ENCODE measurements at places on chromosomes 6 and 20. TPM values are rescaled to one million over a fixed set of nuclear protein-coding genes. Genes with fewer than 3 reads are reported as not detected.

Gene FAM184A
- 5.9 TPM for total RNA-seq

Gene JAG1
- total RNA-seq = 0.30 TPM

Gene C6orf58
- total RNA-seq = not detected

Gene ANKRD66
- not detected for total RNA-seq

- H3K4me3 ChIP-seq = no peak overlapping the region
- DNase-seq = no peak
- peaks cover 10% of the 10 kb centered on the region for H3K4me1 ChIP-seq
- H3K27me3 ChIP-seq = no peaks in the 10 kb centered on the region
- no peak overlapping the region for H3K27ac ChIP-seq
- peaks cover 16% of the 10 kb centered on the region for H3K36me3 ChIP-seq
These were observed 130.3 kb downstream of the OPRM1 start for GRCh38 chr6:154169193-154169847.

DNA sequence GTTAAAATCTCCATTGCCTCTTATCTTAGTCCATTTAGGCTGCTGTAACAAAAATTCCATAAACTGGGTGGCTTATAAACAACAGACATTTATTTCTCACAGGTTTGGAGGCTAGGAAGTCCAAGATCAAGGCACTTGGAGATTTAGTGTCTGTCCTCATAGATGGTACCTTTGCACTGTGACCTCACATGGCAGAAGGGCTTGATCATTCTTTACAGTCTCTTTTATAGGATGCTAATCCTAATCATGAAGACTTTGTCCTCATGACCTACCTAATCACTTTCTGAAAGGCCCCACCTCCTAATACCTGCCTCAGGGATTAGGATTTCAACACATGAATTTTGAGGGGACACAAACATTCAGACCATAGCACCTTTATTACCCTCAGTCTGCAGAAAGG, 6.6 kb downstream of the GLO1 start:
- DNase-seq = no peak
- H3K4me1 ChIP-seq = peaks cover 47% of the 10 kb centered on the region
- no peaks in the 10 kb centered on the region for H3K27me3 ChIP-seq
- no peak overlapping the region for H3K27ac ChIP-seq
- no peak overlapping the region for H3K4me3 ChIP-seq
- peaks cover 59% of the 10 kb centered on the region for H3K36me3 ChIP-seq

GRCh38 chr6:58198301-58198700, 880.9 kb downstream of the PRIM2 start:
- H3K27me3 ChIP-seq = no peaks in the 10 kb centered on the region
- H3K27ac ChIP-seq = no peak overlapping the region
- no peak overlapping the region for H3K4me3 ChIP-seq
- no peaks in the 10 kb centered on the region for H3K4me1 ChIP-seq

DNA sequence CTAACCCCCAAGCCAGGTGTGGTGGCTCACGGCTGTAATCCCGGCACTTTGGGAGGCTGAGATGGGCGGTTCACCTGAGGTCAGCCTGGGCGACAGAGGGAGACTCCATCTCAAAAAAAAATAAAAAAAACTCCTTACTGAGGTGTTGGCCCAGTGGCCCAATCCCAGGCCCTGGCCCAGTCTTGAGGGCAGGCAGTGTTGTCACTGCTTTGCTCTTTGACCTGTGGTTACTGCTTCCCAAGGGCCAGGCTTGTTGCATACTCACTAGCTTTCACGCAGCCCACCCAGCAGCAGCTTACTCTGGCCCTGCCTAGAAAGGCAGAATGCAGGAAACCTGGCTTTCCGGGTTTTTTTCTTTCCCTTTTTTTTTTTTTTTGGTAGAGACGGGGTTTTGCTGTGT, 13.2 kb downstream of the CNPY3 start:
- no peak overlapping the region for H3K27ac ChIP-seq
- no peak for DNase-seq
- H3K4me1 ChIP-seq = no peaks in the 10 kb centered on the region
- H3K36me3 ChIP-seq = peaks cover 24% of the 10 kb centered on the region

GRCh38 chr20:61115364-61116065, 136.5 kb upstream of the CDH4 start:
- DNase-seq = no peak
- no peak overlapping the region for H3K27ac ChIP-seq
- no peak overlapping the region for H3K4me3 ChIP-seq
- no peaks in the 10 kb centered on the region for H3K4me1 ChIP-seq

DNA sequence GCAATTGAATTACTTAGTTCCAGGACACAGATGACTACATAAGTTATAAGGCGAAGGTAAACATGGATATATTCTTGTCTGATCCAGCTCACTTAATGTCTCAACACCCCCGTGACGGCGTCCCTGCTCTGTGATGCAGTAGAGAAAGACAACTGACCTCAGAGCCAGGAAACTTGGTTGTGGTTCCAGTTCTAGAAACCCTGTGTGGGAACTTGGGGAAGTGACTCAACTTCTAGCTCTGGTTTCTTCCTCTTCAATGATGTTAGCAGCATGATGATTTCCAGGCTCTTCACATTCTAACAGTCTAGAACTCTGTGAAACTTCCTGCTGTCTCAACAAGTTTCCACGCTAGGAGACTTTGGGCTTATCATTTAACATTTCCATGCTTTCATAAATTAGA, 18.4 kb downstream of the LAMA4 start:
- no peak overlapping the region for H3K4me3 ChIP-seq
- peaks cover 24% of the 10 kb centered on the region for H3K4me1 ChIP-seq
- H3K36me3 ChIP-seq = peaks cover 2% of the 10 kb centered on the region

DNA sequence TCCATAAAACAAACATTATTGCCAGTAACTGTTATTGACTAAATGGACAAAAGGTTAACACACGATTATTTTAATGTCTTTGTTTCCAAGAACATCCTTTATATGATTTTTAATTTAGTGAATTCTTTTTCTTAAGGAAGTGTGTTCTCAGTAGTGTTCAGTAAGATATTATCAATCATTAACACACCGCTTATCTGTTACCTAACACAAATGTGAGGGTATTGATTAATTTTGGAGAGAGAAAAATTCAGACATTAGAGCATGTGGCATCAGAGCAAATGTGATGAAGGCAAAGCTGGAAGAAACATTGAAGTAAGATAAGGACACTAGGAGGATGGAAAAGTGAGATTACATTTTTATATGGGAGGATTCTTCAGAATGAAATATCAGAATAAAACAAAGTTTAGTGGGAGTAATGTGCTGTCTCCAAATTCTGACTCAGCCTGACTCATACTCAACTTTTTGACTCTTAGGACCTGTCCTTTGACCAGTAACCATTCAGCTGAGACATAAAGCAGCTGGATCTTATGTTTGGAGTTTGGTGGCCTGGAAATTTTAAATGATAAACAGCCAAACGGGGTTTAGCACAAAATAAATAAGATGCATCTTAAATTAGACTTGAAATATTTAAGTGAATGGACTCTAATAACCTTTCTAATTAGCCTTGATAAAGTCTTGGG, 348.6 kb downstream of the CD109 start:
- no peaks in the 10 kb centered on the region for H3K4me1 ChIP-seq
- no peak overlapping the region for H3K27ac ChIP-seq
- H3K36me3 ChIP-seq = no peaks in the 10 kb centered on the region
- H3K4me3 ChIP-seq = no peak overlapping the region
- DNase-seq = no peak
- no peaks in the 10 kb centered on the region for H3K27me3 ChIP-seq

GRCh38 chr6:43625393-43625992, 3.6 kb downstream of the GTPBP2 start:
- DNase-seq = no peak
- H3K36me3 ChIP-seq = peaks cover 74% of the 10 kb centered on the region
- H3K4me1 ChIP-seq = peaks cover 38% of the 10 kb centered on the region
- no peak overlapping the region for H3K4me3 ChIP-seq
- H3K27me3 ChIP-seq = no peaks in the 10 kb centered on the region

DNA sequence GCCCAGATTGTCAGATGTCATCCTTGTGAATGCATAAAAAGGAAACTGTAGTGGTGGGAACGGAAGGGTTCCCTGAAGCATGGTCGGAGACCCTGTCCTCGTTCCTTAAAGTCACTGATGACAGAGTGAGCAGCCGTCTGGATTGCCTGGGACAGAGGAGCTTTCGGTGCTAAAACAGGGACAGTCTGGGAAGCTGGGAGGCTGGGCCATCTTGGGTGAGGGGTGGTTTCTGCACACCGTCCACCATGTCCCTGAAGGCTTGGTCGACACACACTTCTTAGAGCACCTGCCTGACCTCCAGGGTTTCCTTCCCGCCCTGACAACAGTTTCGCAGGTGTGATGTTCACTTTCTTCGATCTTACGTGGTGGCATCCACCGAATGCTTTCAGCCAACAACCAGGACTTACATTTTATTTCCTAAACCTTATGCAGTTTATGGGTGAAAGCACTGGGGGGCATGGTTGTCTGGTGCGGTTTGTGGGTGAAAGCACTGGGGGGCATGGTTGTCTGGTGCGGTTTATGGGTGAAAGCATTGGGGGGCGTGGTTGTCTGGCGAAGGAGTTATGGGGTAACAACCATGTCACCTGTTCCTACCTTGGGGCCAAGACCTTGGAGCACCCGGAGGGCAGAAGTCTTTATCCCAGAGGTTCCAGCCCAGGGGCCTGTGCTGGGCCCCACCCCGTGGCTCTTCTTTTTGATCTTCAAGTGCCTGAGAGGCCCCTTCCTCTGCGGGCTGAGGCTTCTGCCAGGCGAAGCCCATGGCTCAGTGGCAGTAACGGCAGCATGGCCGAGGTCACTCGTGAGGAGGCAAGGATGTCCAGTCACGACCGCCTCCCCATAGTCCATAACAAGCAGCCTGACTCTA, 81.7 kb upstream of the FRMD1 start:
- no peak for DNase-seq
- peaks cover 5% of the 10 kb centered on the region for H3K27me3 ChIP-seq
- H3K36me3 ChIP-seq = no peaks in the 10 kb centered on the region
- H3K4me1 ChIP-seq = no peaks in the 10 kb centered on the region
- no peak overlapping the region for H3K27ac ChIP-seq

- H3K27me3 ChIP-seq = no peaks in the 10 kb centered on the region
- no peak overlapping the region for H3K4me3 ChIP-seq
- H3K36me3 ChIP-seq = peaks cover 84% of the 10 kb centered on the region
- H3K27ac ChIP-seq = no peak overlapping the region
- peaks cover 44% of the 10 kb centered on the region for H3K4me1 ChIP-seq
These were observed 8.4 kb downstream of the PSMA7 start for GRCh38 chr20:62134735-62135231.

- DNase-seq = no peak
- peaks cover 12% of the 10 kb centered on the region for H3K27me3 ChIP-seq
- H3K27ac ChIP-seq = no peak overlapping the region
- H3K36me3 ChIP-seq = no peaks in the 10 kb centered on the region
These were observed 54.6 kb downstream of the RIN2 start for GRCh38 chr20:19812696-19813095.
